ENCODE measurements at places on chromosomes 7 and 10. TPM values are rescaled to one million over a fixed set of nuclear protein-coding genes. Genes with fewer than 3 reads are reported as not detected.

The ADCY1 gene
- 2.9 TPM for total RNA-seq

The TFR2 gene
- 15.0 TPM for total RNA-seq

The ASZ1 gene
- not detected for total RNA-seq

The NHLRC2 gene
- 28.9 TPM for total RNA-seq

The CLEC5A gene
- total RNA-seq = not detected

The ENKUR gene
- not detected for total RNA-seq

The H2AZ2 gene
- 190 TPM for total RNA-seq

The MACROH2A2 gene
- total RNA-seq = 3.5 TPM

The RAB19 gene
- 23.9 TPM for total RNA-seq

The CYP3A7 gene
- total RNA-seq = not detected

The ASB15 gene
- not detected for total RNA-seq

The ASL gene
- total RNA-seq = 36.6 TPM

The HIF1AN gene
- 46.5 TPM for total RNA-seq

The CPA4 gene
- total RNA-seq = not detected

The UCN3 gene
- not detected for total RNA-seq

The OGDH gene
- total RNA-seq = 105 TPM

The TAS2R5 gene
- 0.67 TPM for total RNA-seq

The LEP gene
- total RNA-seq = not detected

The PODXL gene
- total RNA-seq = 0.75 TPM

The PRRT4 gene
- 0.21 TPM for total RNA-seq
